ENCODE measurements at places on chromosomes 2 and 18.

- no peak for DNase-seq
Observed at GRCh38 chr18:50644807-50645206, 84.9 kb downstream of the MAPK4 start.

GRCh38 chr2:63950414-63950813 lies 68.8 kb downstream of the VPS54 start:
- no peak for DNase-seq

DNA sequence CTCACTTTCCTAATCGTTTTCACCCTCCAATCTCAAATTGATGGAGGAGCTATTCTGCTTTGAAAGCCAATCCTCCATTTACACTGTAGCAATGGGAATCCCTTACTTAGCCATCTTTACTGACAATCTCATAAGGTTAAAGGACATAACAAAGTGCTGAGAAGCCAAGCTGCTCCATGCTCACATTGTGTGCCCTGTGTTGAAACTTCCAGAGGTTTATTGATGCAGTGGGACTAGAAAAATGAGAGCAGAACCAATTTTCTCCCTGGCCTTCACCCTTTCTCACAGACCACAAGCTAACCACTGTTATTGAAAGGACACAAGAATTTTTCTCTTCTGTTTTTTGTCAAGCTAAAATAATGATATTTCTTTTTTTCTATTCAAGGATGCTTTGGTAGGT lies 63.8 kb downstream of the CSRNP3 start:
- no peak for DNase-seq

DNA sequence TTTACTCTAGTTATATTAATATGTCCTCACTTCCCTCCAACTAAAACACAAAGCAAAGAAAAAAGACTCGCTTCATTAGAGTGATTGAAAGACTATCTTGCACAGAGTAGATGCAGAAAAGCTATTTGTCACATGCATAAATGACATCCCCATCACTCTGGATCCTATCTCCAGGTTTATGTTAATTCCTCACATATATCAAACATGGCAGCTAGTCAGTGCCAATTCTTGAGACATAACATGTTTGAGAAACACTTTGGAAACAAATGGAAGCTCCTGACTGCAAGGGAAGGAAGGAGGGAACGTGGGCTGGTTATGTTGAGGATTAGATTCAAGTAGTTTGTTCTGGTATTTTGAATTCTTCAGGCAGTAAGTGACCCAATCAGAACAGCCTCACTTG lies 89.8 kb upstream of the BCL2L11 start:
- no peak for DNase-seq

DNA sequence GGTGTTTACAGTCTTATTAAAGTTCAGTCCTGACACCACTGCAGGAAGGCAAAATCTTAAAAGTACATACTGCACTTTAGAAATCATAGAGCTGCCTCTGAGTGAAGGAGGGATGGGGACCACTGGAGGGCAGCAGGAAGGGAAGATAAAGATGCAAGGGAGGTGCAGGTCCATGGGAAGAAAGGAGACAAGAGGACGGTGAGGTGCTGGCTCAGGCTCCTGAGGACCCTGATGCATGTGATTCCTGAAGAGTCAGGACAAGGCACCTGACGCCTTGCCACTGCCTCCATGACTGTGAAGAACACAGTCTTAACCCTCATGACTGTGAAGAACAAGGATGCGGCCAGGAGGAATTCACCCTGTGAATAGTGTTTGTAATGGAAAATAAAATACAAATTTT lies 116.2 kb upstream of the NPAS2 start:
- DNase-seq: no peak

- DNase-seq: no peak
Observed at GRCh38 chr18:8357320-8357719, 251.9 kb upstream of the RAB12 start.

- no peak for DNase-seq
Observed at GRCh38 chr18:77736842-77737241, 487.2 kb downstream of the GALR1 start.
